ENCODE measurements at places on chromosomes 7 and 10. TPM values are rescaled to one million over a fixed set of nuclear protein-coding genes. Genes with fewer than 3 reads are reported as not detected.

The GIMAP1 gene
- 2.5 TPM for polyA plus RNA-seq

The PLPP4 gene
- polyA plus RNA-seq: 6.3 TPM

The PWWP2B gene
- 12.5 TPM for polyA plus RNA-seq

The ANKRD22 gene
- polyA plus RNA-seq: 0.41 TPM

The EIF3A gene
- polyA plus RNA-seq: 206 TPM

The WDR86 gene
- 49.6 TPM for polyA plus RNA-seq

The SLC35B4 gene
- 34.1 TPM for polyA plus RNA-seq

The AKR1C4 gene
- not detected for polyA plus RNA-seq

The UNCX gene
- 15.0 TPM for polyA plus RNA-seq

The SLC16A12 gene
- 18.7 TPM for polyA plus RNA-seq

The SFRP4 gene
- polyA plus RNA-seq: 2.4 TPM

The GPR15LG gene
- polyA plus RNA-seq: 0.78 TPM

The RPEL1 gene
- polyA plus RNA-seq: 0.21 TPM

The JAKMIP3 gene
- 0.41 TPM for polyA plus RNA-seq

The ZNF777 gene
- polyA plus RNA-seq: 17.7 TPM

The VSTM2A gene
- polyA plus RNA-seq: 1.8 TPM

The HOXA3 gene
- 48.7 TPM for polyA plus RNA-seq

The INSYN2A gene
- polyA plus RNA-seq: 4.7 TPM

The CYP26C1 gene
- polyA plus RNA-seq: 0.09 TPM

The GARIN1A gene
- 5.7 TPM for polyA plus RNA-seq

The CTBP2 gene
- 91.1 TPM for polyA plus RNA-seq

The ASZ1 gene
- 0.06 TPM for polyA plus RNA-seq

The MRM2 gene
- polyA plus RNA-seq: 39.0 TPM

The SPDYE11 gene
- 0.41 TPM for polyA plus RNA-seq

The NCF1 gene
- polyA plus RNA-seq: 2.1 TPM

The GNA12 gene
- 45.6 TPM for polyA plus RNA-seq

The UNC5B gene
- polyA plus RNA-seq: 50.2 TPM

The TYW1B gene
- 3.9 TPM for polyA plus RNA-seq

The TWIST1 gene
- polyA plus RNA-seq: 7.9 TPM

The NEUROG3 gene
- polyA plus RNA-seq: not detected

The PRF1 gene
- 0.40 TPM for polyA plus RNA-seq
